Fibroblast of the aortic adventitia (primary cell): ENCODE measurements at places on chromosomes 3 and 15. TPM values are rescaled to one million over a fixed set of nuclear protein-coding genes. Genes with fewer than 3 reads are reported as not detected.
A peak's percentile ranks its signal among the peaks of the same experiment; 100 is the strongest.

GRCh38 chr15:32878869-32879805 lies 161.3 kb downstream of the GREM1 start:
- peak; percentile 34 for DNase-seq

- DNase-seq = peak; percentile 10
Measured at GRCh38 chr3:10417847-10418246, 87.5 kb downstream of the ATP2B2 start.

DNA sequence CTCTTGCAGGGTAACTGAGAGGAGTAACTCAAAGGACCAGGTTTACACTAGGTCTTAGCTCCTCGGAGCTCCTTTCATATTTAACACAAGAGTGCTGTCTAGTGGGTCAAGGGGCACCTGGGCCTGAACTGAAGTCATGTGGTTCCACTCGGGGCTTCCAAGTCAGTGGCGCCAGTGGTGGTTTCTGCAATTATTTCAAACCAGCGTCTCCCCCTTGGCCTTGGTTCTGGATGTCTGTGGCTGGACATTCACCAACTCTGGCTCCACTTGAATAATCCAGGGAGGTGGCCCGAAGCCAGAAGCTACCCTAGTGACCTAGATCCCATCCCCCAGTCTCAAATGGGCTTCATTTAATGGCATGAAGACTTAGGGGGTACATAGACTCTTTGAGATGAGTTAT lies 144.3 kb upstream of the ADAMTS9 start:
- DNase-seq = no peak

GRCh38 chr3:125043599-125044151 lies 12.1 kb downstream of the HEG1 start:
- peak; percentile 40 for DNase-seq

ROBO2 gene
- under 0.01 and 1.2 TPM in 2 replicates for total RNA-seq

GRCh38 chr3:94615275-94616065 lies 552.6 kb downstream of the NSUN3 start:
- no peak for DNase-seq

GRCh38 chr3:187277129-187277462 lies 14.4 kb downstream of the MASP1 start:
- DNase-seq = no peak

DNA sequence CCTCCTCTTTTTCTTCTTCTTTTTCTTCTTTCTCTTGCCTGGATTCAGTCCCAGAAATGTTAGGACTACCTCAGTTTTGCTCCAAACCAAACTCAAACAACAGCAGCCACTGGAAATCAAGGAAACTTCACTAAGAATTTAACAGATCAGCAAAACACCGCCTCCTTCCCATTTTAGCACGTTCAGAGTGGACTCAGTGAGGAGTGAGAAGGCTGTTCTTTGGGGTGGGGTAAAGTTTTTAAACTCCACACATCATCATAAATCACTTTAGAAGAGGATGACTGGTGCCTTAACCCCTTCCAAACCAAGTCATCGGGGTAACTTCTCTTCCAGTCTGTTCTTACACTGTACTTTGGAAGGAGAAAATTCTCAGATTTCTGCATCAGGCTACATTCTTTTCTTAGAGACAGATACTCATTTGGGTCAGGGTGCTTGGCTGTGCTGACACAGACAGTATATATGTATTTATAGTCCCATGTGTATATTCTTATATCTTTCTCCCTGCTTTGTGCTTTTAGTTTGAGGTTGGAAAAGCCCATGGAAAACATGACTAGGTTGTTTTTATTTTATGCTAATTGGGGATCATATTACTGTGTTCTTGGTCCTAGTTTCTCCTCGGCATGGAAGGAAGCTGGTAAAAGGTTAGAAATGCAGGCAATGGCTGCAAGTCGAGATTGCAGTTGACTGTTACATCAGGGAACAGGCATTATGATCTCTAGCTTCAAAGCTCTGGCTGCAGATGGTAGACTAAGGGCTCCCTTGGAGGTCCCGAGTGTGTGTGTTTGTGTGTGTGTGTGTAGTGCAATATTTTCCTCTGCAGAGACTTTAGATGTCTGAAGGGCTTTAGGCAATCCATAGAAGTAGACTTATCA lies at the start of gene CCDC80:
Gene CCDC80 (minus strand): TSS at position 214 of the 872 bp plus-strand sequence. CDS start 1,238 bp downstream, outside the sequence.
- DNase-seq = peak; percentile 97

DNA sequence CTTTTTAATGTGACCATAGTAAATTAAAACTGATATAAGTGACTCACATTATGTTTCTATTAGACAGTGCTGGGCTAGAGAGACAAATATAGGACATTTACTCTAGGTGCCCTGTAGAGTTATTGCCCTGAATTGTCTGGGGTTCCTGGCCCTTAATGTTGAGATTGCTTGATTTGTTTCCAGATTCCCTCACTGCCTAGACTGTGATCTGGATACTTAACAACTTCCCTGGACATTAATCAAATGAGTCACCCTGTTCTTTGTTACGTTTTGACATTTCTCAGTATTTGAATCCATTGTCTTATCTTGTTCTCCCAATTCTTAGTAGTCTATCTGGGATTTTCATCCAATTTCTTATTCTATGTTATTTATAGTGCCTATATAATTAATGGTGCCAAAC lies 65.8 kb downstream of the DTWD1 start:
- peak; percentile 93 for DNase-seq

GRCh38 chr15:69610277-69610676 lies 157.7 kb downstream of the RPLP1 start:
- no peak for DNase-seq

GRCh38 chr3:124428372-124429128 lies 301.7 kb upstream of the UMPS start:
- DNase-seq = no peak

GXYLT2 gene
- 47.8 and 59.7 TPM in 2 replicates for total RNA-seq

DNAJB8 gene
- total RNA-seq = 0.25 TPM in 1 of 2 replicates, not detected in the other

DNA sequence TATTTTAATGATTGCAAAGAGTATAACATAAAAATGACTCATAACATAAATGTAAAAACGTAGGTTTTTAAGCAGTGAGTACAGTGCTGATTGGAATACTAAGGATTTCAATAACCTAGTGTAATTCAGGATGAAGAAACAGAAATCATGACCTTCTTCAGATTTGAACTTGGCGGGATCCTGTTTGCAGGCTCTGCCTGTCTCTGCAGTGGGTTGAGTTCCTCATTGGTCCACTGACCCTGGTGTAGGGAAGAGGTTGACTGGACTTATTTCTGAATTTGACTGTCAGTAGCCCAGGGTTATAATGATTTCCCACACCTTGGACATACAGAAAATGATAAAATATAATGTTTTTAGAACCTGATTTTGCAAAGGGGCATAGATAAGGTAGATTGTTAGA lies 171.7 kb downstream of the FNDC3B start:
- no peak for DNase-seq

ATP2B2 gene
- not detected in 2 replicates for total RNA-seq

- no peak for DNase-seq
Measured at GRCh38 chr3:42906848-42907183, 874 bp downstream of the ZNF662 start.

GRCh38 chr3:150179330-150179729 lies 208.6 kb upstream of the PFN2 start:
- no peak for DNase-seq

DNA sequence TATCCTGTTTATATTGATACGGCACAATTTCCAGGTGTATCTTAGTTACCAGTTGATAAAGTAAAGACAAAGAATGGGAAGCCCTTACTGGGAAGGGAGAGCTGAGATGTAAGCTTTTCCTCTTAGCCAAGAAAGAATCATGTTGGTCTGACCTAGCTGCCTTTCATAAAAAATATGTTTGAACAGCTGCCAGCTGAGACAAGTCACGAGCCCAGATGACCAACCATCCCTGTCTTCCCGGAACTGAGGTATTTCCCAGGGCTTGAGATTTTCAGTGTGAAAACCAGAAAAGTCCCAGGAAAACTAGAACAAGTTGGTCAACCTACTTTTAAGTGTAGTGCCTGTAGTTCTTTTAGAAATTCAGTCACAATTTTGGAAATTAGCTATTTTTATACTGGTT lies 3.6 kb upstream of the MYH15 start:
- DNase-seq = no peak

DNA sequence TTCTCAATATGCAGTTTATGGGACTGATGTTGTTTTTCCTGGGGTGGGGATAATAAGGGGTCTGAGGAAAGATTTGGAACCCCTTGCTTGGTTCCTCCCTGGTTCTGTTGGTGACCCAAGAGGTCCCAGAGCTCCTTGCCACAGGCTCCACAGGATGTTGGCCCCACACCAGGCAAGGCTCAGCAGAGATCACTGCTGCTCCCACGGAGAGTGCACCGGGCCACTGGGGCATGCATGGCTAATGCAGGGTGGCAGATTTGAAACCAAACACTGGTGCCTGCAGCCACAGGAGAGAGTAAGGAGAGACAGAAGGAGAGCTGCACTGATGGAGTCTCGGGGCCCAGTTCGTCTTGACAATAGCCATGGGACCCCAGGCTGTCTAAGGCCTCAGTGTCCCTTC lies 2.5 kb downstream of the FAM107A start:
- DNase-seq = no peak

DNA sequence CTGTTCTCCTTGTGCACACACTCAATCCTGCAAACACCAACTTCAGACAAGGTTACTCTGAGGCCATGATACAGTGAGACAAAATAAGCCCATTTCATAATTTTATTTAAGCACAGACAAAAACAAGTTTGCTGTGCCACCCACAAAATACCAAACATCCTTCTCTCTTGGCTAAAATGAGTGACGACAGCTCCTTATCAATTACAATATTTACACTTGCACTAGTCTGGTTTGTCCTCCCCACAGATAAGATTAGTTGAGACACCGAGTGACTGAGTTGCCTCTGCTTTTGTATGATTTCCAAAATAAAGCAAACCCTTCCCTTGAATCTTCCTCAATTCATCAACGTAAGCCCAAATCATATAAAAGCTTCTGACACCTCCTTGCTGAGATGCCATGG lies 233.5 kb upstream of the ATP10A start:
- DNase-seq = no peak
